ENCODE measurements at places on chromosomes 3 and 15.
A peak's percentile ranks its signal among the peaks of the same experiment; 100 is the strongest.

- DNase-seq = no peak
Observed at GRCh38 chr3:65004306-65004705, 316.5 kb upstream of the ADAMTS9 start.

- DNase-seq = no peak
Observed at GRCh38 chr3:184756151-184757021, 44.5 kb upstream of the MAGEF1 start.

- peak; percentile 84 for DNase-seq
Observed at GRCh38 chr15:81296673-81297072, 27.3 kb downstream of the STARD5 start.

- DNase-seq = no peak
Observed at GRCh38 chr15:41727143-41727542, 47.1 kb upstream of the MAPKBP1 start.

- DNase-seq = no peak
Observed at GRCh38 chr3:71991046-71991445, 206.1 kb upstream of the PROK2 start.

DNA sequence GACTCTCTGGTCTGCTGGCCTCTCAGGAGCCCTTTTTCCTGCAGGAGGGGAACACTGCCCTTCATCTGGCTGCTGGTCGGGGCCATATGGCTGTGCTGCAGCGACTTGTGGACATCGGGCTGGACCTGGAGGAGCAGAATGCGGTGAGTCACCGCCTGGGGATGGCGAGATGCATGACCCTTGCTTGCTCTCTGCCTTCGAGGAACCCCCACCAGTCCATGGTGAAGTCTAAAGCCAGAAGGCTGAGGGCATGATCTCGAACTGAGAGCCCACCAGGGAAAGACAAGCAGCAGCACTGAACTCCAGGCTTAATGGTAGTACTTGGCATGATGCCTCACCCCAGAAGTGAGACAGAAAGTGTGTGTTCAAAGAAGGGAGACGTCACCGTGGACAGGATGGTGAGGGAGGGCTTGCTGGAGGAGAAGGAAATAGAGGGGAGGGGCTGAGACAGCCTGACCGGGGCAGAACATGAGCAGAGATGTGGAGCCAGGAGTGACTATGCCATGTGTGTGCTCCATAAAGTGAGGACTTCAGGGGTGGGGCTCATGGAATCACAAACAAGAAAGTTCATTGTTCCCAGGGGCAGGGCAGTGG is 19.2 kb downstream of the ANKDD1A start:
- DNase-seq = no peak

GRCh38 chr3:71119171-71119570 is 464.4 kb downstream of the FOXP1 start:
- no peak for DNase-seq

DNA sequence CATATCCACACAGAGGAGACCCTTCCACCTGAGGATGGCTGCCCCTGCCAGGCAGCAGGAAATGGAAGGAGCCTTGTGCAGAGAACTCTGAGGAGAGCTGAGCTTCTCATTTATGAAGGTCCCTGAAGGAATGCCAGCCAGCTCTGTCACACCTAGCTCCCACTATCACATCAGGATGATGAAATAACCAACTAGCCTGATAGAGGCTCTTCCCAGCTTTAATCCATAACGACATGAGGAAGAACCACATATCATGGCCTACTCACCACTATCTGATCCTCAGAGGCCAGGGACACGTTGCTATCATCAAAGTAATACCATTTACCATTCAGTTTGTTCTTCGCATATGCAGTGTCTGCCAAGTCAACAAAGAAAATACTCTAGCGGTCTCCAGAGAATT is 1.5 kb upstream of the C3orf62 start:
- DNase-seq = no peak

DNA sequence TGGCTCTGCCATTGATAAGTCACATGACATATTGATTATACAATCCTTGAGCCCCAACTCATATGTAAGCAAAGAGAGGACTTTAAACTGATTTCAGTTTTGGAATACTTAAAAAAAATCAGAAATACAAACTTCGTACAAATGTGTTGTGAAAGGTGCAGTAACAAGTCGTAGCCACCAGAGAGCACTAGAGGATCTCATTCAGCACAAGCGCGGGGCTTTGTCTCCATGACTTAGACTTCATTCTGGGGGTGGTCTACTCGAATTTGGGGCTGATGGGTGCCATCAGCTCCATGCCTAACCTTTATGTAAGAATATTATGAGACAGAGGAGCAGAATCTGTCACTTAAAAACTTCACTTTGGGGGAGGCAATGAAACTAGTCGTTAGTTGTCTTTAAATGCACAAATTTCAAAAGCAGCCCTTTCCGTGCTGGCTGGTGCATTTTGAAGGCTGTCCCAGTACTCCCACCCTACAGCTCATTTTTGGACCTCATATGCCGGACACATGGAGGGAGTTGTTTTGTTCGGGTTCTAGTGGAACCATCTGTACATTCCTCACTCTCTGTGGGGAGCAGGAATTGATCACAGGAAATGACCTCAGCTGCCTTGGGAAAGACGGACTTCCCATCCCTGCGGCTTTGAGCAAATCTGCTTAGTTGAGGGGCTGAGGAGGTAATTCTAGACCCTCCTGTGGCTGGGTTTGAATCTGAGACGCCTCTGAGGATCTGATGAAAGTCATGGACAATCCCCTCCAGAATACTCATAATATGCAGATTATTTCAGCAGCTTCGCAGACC is 27.5 kb upstream of the MASP1 start:
- DNase-seq = peak; percentile 57

- no peak for DNase-seq
Observed at GRCh38 chr15:58486062-58486461, 54.3 kb downstream of the LIPC start.

- no peak for DNase-seq
Observed at GRCh38 chr3:189530822-189531221, 100.4 kb upstream of the TP63 start.

DNA sequence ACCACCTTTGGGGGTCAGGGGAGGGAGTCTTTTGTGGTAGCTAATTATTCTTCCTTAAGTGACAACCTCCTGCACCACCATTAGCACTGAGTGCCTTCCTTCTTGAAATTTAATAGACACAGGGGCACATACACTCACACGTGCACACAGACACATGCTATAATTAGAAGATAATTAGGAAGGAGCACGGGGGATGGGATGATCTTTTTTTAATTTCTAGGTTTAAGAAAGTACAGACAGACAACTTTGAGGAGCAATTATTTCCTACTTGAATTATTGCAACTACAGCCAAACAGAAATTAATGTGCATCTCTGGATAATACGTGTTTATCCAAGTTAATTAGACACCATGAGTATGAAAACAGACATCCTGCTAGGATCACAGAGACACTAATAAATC is 44.8 kb upstream of the GUCA1C start:
- DNase-seq = no peak

GRCh38 chr3:120495809-120496208 is 45.0 kb upstream of the FSTL1 start:
- DNase-seq = no peak

GRCh38 chr3:70108546-70108945 is 109.0 kb downstream of the SAMMSON start:
- DNase-seq = no peak

GRCh38 chr15:52960283-52960682 is 170.1 kb upstream of the ONECUT1 start:
- DNase-seq = no peak

GRCh38 chr3:171286580-171287249 is 173.5 kb downstream of the TNIK start:
- peak; percentile 37 for DNase-seq

DNA sequence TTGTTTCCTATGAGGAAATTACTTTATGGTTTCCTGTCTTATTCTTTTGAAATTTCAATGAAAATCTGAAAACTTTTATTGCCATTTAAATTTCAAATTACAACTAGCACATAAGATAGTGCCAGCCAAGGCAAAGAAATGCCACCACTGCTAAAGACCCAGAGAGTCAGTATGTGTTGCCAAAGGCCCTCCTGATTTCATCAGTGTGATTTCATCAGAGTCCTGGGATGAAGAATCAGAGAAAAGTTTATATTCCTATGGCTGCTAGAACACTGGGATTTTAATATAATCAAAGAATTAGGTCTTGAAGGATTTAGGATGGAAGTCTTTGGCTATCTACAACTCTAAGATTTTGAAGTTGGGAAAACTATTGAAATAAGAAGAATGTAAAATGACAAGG is 434.2 kb upstream of the CCDC54 start:
- no peak for DNase-seq

DNA sequence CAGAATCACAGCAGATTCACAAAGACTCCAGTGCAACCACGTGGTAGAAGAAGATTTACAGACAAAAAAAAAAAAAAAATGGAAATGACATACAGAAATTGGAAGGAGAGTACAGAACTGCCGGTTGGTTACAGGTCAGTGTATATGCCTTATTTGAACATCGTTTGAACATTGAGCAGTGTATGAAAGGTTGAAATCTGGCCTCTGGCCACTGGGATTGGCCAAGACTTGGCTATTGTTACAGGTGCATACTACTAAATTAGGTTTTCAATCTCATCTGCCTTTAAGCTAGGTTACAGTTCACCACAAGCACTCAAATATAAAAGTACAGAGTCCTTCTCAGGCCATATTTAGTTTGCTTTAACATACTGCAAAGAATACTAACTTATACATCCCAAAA is 59.8 kb downstream of the THBS1 start:
- no peak for DNase-seq

- no peak for DNase-seq
Observed at GRCh38 chr3:59084583-59084982, 34.8 kb upstream of the CFAP20DC start.

- no peak for DNase-seq
Observed at GRCh38 chr3:150975992-150976368, 3.5 kb upstream of the CLRN1 start.

DNA sequence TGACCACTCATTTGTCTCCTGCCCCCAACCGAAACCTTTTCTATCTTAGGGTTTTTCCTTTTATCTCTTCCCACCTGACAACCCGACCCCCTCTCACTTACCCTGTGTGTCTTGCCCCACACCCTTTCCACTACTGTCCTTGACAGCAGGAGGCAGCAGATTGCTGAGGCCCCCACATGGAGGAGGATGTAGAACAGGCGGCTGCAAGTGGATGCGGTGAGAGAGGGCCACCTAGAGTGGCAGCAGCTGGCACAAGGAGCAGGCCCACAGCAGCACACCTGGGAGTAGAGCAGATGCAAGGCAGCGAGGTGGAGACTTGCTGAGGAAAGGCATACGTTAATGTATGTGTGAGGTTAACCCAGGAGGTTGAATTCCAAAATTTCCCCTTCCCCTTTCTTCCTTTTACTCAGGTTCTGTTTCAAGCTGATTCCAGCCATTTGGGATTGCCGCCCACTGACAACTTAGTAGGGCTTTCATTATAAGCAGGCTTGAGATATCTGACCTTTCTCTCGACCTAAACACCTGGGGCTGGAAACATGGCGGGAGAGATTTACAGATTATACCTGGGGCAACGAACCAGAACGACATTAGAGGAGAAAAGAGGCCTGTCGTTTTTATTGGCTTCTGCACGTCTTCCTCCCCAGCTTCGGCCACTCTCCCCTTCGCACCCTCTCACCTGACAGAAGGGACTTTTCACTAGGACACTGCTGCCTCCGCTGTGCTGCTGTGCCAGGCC is 643 bp downstream of the SERINC4 start:
- no peak for DNase-seq

GRCh38 chr3:127495821-127496655 is 94.5 kb downstream of the TPRA1 start:
- DNase-seq = no peak

DNA sequence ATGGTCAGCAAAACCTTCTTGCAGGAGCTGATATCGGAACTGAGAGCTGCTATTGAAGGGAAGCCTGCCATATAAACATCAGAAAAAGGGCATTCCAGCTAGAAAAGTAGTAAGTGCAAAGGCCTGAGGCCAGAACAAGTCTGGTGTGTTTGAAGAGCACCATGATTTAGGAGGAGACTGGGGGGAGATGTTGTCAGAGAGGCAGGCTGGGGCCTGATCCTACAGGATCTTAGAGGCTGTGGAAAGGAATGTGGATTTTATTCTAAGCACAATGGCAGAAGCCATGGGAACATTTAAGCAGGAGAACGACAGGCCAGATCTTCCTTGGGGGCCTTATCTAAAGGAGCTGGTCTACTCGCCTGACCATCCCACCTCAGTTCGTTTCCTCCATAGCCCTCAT is 5.1 kb upstream of the MUC13 start:
- DNase-seq = no peak

- DNase-seq = no peak
Observed at GRCh38 chr3:195098741-195099525, 172.0 kb downstream of the XXYLT1 start.

- peak; percentile 76 for DNase-seq
Observed at GRCh38 chr3:52317208-52318000, 1.3 kb downstream of the DNAH1 start.

DNA sequence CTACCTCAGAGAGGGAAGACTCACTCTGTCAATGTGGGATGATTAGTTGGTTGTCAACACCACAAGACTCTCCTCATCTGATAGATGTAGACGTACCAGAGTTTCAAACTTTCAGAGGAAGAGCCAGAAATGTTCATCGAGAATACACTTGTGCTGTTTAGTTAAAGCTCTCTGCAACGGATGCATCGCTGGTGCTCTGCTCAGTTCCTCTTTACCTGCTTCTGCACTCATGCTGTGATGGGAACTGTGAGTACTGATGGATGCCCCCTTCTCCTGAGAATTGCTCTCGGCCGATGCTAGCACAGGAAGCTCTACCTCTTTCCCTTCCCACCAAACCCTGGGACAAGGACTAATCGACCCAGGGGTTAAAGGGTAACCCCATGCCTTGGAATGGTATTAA is 51.8 kb upstream of the CCDC54 start:
- no peak for DNase-seq

DNA sequence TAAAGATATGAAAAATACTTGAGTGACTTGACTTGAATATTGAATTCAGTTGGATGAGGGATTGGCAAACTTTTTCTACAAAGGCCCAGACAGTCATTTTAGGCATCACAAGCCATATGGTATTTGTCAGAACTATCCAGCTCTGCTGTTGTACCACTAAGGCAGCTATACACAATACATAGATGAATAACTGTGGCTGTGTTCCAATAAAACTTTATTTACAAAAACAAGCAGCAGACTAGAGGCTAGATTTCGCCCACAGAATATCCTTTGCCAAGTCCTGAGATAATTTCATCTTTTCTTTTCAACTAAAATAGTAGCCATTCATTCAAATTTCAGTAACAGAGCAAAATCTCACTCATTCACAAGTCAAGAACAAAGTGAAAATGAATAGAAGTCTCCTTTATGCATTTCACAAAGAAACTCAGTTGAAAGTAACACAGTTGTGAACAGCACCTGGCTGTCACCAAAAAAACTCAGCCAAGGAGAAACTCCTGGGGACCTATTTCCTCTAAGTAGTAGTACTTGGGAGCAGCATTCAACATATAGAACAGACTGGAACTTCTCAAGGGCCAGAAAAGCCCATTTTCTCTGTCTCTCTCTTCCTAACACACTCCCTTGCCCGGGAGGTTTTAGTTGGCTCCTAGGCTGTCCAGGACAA is 56.3 kb downstream of the OSBPL10 start:
- no peak for DNase-seq

DNA sequence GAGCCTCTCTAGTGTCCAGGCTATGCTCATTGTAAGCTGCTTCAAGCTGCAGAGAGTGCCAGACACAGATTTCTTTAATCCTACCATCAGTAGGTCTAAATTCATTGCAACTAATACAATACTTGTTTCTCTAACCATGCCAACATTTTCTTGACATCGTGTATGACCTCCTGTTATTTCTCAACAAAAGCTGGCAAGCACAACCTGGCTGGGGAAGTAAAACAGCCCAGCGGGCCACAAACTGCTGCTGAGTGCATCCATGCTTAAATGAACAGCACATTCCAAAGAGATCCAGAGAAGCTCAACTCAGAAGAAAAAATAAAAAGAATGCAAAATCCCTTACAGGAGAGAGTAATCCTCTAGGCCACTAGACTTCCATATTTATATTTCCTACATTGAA is 36.5 kb downstream of the GMNC start:
- no peak for DNase-seq

Measured in CD4-positive, alpha-beta T cell treated with Interleukin-17A for 1 hour (primary cell).